Aorta (tissue), 5 donors: ENCODE measurements at places on chromosomes 16 and 17. TPM values are rescaled to one million over a fixed set of nuclear protein-coding genes. Genes with fewer than 3 reads are reported as not detected.
A peak's percentile ranks its signal among the peaks of the same experiment; 100 is the strongest.

Gene LGALS9
- total RNA-seq = 64.0 TPM

Gene C16orf74
- total RNA-seq = not detected

Gene CRYM
- not detected for total RNA-seq

Gene CDRT15L2
- total RNA-seq = not detected

Gene EPOP
- total RNA-seq = 1.3 TPM

Gene TMED6
- 1.1 TPM for total RNA-seq

Gene WDR45B
- total RNA-seq = 60.4 TPM

Gene PITPNM3
- 3.6 TPM for total RNA-seq

Gene KRTAP16-1
- not detected for total RNA-seq

Gene ZNF469
- total RNA-seq = 1.9 TPM

Gene CDH15
- not detected for total RNA-seq

- peak; percentile 55 for DNase-seq
These were observed 10.8 kb downstream of the ARL2BP start for GRCh38 chr16:57255686-57256415.

DNA sequence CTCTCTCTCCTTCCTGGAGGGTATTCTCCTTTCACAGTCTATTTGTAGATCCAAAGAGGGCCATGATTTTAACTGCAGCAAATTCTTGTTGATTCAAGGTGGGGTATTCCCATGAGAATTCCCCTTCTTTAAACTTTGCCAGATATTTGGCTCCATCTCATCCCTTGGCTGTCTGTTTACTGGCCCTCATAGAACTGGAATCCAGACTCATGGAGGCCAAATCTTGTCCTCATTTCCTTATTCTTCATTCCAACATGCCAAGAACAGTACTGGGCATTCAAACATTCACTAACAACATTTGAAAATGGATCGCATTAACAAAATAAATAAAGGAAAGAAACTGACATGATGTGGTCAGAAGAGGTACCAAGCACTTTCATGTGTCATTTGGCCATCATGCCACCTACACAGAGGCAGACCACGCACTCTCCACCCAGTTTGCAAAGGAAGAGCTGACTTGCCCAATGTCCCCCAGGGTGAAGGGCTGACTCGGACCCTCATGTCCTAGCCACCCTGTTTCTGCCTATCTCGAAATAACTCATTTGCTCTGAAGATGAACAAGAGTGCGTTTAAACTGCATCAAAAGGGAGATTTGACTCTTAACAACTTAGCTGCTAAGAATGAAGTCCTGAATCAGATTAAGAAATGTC is 23.1 kb upstream of the SLC35B1 start:
- no peak for DNase-seq

DNA sequence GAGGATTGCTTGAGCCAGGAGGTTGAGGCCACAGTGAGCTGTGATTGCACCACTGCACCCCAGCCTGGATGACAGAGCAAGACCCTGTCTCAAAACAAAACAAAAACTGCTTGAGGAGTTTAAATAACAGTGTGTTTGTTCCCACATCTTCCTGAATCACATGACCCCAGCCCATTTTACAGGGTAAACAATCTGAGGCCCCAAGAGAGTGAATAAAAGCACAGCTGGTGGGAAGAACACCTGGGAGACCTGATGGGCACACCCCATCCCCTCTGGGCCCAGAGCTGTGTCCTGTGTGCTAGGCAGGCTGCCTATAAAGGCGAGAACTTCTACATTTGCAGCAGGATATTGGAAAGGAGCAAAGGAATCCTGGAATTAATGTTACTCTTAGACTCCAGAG is 69.6 kb downstream of the PLXDC1 start:
- DNase-seq = no peak

GRCh38 chr16:50102051-50102746 is 36.4 kb downstream of the HEATR3 start:
- DNase-seq = no peak

DNA sequence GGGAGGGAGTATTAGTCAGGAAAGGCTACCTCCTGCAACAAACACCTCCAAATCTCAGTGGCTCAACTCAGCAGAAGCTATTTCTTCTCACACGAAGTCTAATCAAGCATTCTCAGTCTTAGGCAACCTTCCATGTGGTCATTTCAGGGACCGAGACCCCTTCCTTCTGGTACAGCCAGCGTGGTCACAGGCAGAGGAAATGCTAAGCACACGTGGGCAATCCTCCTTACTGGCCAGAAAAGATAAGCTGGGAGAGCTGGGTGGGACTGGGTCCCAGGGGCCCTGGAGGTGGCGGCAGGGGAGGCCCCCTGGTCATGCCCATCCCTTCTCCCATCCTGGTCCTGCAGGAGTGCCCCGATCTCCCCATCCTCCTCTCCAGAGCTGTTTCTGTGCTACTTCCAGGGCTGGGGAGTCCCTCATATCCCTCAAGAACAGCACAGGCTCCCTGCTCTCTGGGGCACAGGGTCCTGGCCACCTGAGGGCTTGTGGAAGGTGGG is 5.7 kb upstream of the CX3CL1 start:
- no peak for DNase-seq

DNA sequence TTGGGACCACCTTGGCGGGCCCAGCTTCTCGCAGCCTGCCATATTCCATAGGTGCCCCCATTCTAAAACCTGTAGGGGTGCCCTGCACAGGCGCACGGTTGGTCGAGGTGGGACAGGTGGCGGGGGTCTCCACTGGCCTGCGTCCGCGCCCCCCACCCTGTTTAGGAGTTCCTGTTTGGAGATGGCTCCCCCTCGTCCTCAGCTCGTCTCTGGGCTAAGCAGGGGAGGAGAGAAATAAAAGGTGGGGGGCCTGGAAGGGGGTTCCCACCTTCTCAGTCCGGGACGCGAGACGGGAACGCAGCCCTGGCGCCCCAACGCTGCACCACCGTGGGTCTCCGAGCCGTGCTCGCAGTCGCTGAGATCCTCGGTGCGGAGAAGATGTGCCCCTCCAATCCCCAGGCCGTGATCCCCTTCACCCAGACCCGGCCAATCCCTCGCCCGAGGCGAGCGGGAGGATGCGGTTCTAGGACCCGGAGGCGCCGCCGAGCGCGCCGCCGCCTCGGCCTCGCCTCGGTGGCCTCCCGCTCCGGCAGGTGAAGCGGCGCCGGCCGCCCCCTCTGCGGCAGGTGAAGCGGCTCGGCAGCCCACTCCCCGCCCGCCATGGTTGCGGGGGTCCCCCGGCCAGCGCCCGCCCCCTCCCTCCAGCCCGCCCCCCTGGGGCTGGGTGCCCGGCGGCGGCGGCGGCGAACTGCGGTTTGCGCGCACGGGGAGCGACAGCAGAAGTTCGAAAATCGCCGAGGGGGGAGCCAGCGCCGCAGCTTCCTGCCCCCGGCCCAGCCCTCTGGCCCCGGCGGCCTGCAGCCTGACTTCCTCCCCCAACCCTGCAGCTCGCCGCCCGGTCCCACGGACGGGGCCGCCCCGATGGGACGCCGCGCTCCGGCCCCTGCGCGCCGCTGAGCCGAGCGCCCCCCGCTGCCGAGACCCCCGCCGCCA is at the start of gene FMNL1:
Gene FMNL1, plus strand, starts transcription at position 805 of the 933 bp plus-strand sequence. CDS start 240 bp downstream, outside the sequence.
- peak; percentile 87 for DNase-seq

GRCh38 chr16:11726008-11726407 is 16.6 kb downstream of the TXNDC11 start:
- no peak for DNase-seq

DNA sequence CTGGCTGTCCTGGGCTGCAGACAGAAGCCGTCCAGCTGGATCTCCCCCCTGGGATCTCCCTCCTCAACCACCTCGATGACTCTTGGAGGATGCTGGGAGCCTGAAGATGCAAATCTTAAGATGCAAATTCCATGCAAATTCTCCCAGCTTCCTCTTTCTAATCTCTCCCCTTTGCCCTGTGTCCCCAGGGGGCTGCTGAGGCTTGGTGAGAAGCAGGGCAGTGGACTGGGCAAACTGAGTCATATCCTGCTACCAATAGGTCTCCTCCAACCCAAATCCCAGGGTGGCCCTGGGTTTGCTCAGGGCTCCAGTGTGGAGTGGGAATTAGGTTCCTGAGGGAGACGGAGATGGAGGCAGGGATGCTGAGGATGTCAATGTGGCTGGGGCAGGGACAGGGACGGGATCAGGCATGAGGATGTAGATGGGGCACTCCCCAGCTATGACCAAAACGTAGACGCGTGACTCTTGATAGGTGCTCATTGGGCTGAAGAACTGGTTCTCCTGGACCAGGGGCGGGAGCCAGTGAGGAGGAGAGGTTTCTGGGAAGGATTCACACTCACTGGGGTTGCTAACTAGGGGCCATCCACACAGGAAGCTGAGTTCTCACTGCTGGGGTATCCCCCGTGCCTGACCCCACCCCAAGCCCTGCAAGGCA is 3.6 kb upstream of the ALOX12B start:
- DNase-seq = no peak

- no peak for DNase-seq
These were observed at the start of gene PRAC1 for GRCh38 chr17:48722201-48722907. PRAC1 (minus strand) TSS chr17:48722518; CDS start chr17:48722392, 126 bp downstream.

DNA sequence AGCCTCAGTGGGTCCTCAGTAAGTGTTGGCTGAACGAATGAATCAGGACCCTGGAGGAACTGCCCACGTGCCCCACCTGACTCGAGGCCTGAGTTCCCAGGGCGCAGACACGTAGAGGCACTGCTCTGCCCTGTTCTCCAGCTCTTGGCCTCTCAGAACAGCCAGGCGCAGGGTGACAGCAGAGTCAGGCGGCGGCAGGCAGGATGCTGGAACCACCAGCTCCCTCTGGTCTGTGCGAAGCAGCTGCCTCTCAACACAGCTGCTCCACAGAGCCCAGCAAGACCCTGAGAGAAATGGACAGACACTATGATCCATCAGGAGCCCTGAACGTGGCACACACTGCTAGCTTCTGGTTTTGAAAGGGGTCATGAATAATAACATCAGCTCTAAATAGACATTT is 53.1 kb upstream of the BCO1 start:
- DNase-seq = no peak

DNA sequence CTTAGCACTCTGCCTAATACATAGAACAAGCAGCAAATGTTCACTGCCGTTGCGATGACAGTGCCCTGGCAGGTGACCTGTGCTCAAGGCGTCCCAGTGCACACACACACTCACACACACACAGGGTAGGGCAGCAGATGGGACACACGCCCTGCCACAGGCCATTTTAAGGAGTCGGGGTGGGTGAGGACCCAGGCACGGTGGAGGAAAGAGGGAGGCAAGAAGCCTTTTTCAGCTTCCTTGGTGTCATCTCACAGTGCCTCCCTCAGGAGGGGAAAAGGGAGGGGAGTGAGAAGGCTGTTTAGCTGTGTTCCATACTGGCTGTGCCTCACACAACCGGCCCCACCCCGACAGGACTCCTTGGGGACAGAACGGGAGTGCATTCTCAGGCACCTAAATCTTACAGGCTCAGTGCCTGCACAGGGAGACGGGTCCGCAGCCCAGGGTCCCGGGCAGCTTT is 1.5 kb downstream of the PITPNM3 start:
- no peak for DNase-seq

DNA sequence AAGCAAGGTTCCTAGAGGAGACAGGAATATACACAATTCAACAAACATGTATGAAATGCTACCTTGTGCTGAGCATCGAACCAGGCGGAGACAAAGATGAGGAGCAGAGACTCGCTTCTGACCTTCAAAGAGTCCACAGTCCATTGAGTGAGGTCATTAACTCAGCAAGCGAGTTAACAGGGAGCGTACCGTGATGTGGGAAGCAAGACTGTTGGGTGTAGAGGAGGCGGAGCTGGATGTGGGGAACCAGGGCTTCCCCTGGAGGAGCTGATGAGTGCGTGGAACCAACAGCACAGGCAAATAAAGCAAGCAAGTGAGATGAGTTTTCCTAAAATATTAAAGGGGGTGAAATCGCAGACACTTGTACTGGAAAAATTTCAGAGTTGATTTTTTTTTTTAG is 65.0 kb downstream of the NXN start:
- no peak for DNase-seq

DNA sequence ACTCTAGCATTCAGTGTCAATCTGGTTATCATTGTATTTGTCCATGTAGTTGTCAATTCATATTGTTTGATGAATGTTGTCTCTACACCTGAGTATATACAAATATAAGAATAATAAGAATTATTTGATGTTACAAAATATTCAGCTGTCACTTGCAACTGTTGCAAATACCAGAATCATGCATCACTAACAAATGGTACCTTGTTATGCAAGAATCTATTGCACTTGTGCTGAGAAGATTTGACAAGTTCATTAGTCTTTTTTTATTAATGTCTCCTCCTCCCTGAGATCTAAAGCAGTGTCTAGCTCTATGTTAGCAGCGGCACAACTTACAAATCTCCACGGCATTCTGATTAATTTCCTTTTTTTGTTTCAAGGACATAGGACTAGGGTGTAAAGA is 22.2 kb upstream of the AKAP1 start:
- DNase-seq = no peak

DNA sequence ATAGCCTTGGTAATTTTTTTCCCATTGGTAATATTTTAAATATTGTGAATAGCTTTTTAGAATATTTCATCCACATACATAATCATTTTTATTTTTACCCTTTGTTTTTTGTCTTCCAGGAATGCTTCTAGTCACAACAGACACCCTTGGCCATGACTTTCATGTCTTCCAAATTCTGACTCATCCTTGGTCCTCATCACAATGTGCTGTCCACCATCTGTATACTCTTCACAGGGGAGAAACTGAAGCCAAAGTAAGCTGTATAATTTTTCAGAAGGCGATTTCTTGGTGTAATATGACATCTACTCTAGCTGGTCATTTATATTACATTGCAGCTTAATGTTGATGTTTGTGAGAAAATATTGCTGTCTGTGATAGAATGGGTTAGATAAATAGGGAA is 269.4 kb downstream of the BCAS3 start:
- no peak for DNase-seq

DNA sequence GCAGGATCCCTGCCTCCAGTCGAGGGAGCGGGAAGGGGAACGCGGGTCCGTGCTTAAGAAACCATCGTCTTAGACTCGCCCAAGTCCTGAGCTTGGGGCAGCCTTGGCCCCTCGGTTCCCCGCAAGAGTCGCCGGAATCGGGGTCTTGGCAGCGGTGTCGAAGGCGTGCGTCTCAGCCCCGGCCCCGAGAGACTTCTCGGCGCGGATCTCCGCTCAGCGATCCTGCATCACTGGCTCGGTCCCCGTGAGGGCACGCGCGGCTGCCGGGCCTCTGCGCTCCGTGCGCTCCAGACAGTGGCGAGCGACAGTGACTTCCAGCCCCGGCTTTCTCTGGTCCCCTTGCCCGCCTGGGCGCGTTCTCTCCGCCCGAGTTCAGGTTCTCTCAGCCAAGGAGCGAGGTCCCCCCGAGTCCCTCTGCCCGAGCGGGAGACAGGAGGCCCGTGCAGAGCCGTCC is 380 bp downstream of the HS3ST3A1 start:
- DNase-seq = no peak

- DNase-seq = no peak
These were observed 456.1 kb upstream of the ASIC2 start for GRCh38 chr17:33749171-33749570.

GRCh38 chr16:66091471-66091891 is 275.0 kb upstream of the CDH5 start:
- DNase-seq = no peak

DNA sequence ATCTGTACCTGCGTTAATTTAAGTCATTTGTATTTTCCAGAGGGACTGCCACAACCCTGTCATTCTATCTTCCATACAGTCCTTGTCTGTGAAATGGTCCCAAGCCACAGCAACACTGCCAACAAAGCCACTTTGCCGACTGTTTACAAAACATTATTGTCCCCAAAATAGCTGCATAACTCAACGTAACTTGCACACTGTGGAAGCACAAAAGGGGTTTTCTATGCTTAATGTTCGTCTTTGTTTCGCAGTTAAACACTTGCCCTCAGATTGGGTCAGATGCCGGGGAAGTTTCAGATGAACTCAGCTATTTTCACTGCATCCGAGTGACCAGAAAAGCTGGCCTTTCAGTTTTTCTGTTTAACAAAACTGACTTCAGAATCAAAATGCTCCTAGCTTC is 4.6 kb downstream of the SEC14L5 start:
- no peak for DNase-seq

- DNase-seq = no peak
These were observed 26.7 kb downstream of the TMEM204 start for GRCh38 chr16:1560153-1560552.
